ENCODE measurements at places on chromosomes 4 and X.

DNA sequence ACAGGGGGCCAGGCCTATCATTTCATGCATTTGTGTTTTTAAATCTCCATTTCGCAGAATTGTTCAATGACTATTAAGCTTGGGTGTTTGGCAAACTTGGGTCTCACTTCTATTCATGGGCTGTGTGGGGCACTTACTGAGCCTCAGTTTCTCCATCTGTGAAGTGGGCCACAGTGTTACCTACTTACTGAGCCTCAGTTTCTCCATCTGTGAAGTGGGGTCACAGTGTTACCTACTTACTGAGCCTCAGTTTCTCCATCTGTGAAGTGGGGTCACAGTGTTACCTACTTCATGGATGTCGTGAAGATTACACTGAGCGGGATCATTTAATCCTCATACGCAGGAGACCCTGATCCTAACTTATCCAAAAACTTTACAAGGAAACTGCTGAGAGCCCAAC is 115.1 kb upstream of the STX18 start:
- DNase-seq = no peak

- DNase-seq = no peak
Observed at GRCh38 chrX:10636337-10636736, 16.0 kb upstream of the MID1 start.

DNA sequence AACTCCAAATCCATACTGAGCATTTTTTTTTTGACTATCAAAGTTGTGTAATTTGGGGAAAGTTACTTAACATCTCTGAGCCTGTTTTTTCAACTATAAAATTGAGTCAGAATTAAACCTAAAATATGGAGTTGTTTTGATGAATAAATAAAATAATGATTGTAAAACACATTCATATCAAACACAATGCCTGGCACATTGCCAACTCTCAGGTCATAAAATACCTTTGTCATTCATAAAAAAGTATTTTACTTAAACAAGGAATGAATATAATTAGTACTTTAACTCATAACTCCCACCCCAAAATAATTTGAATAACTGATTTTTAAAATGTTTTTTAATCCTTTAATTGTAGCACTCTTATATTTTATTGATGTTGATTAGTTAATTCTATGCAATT is 3.8 kb upstream of the GPR174 start:
- no peak for DNase-seq

DNA sequence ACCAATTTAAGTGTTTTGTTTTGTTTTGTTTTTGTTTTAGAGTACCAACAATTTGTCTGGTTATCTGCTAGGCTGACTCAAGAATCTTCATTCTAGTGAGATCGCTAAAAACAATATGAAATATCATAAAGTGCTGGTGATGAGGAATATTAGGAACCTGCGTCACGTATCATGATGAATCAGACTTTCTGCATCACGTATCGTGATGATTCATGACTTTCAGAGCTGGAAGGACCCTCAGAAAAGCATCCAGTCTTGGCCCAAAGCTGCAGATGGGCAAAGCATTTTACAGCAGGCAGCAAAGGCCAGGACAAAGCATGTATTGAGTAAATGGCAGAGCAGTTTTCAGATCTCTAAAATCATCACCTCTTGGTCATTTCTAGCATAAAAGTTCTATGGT is 278.0 kb upstream of the BOD1L1 start:
- DNase-seq = no peak

GRCh38 chr4:89733946-89734345 is 103.0 kb downstream of the SNCA start:
- DNase-seq = no peak

- DNase-seq = no peak
Observed at GRCh38 chr4:183289688-183290087, 30.4 kb downstream of the CLDN22 start.

GRCh38 chr4:114494246-114494803 is 104.3 kb upstream of the UGT8 start:
- DNase-seq = no peak

GRCh38 chr4:152221816-152222516 is 313.9 kb downstream of the FBXW7 start:
- DNase-seq = no peak

DNA sequence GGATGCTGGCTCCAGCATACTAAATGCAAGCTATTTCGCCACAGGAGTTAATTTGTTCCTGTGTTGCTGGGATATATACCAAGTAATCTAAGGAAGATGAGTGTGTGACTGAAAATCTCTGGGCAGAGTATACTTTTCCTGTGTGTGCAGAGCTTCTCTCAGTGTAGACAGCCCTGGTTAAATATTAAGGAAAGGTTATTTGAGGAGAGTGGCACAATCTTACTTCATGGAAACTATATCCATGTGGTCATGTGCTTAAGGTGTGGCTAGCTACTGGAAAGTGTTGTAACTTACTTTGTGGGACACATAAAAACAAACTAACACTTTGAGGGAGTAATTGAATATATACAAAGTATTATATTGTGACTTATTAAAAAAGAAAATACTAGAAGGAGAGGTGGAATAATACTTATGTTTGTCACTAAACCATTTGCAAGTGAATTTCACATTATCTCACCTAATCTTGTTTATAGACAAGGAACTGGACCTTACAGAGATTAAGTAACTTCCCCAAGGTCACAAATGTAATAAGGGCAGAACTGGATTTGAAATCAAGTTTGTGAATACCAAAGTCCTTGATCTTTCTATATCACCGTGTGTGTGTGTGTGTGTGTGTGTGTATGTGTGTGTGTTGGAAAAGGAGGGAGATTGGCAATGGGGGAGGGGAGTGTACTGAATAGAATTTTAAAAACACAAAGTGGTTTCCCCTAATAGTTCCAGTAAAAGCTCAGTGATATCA is 408.2 kb upstream of the NR3C2 start:
- DNase-seq = peak; percentile 53

GRCh38 chrX:631802-632365 is 1.3 kb downstream of the SHOX start:
- DNase-seq = no peak

DNA sequence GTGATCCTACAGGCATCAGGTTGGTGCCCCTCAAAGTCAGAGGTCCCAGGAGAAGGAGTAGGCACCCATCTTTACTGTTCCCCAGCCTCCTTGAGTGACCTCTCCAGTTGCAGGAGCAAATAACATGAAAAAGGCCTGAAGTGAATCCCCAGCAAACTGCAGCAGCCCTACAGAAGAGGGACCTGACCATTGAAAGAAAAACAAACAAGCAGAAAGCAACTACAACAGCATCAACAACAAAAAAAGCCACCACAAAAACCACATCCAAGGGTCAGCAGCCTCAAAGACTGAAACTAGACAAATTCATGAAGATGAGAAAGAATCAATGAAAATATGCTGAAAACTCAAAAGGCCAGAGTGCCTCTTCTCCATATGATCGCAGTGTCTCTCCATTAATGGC is 128.7 kb downstream of the ANKRD50 start:
- no peak for DNase-seq

DNA sequence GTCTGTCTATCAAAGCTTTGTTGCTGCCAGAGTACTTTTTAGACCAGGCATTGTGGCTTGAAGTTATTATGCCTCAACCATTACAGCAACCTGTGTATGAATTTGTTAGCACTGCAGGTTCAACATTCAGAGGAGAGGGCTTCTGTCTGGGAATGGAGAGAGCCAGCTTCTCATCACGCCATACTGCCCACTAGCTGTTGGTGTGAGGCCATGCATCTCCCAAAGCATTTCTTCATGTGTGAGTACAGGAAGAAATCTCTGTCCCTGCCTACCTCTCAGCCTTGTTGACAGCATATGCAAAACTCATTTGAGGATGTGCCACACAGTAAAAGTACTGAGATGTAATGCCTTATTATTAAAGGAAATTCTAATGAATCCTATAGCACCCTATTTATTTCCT is 76.9 kb upstream of the PPARGC1A start:
- DNase-seq = no peak

DNA sequence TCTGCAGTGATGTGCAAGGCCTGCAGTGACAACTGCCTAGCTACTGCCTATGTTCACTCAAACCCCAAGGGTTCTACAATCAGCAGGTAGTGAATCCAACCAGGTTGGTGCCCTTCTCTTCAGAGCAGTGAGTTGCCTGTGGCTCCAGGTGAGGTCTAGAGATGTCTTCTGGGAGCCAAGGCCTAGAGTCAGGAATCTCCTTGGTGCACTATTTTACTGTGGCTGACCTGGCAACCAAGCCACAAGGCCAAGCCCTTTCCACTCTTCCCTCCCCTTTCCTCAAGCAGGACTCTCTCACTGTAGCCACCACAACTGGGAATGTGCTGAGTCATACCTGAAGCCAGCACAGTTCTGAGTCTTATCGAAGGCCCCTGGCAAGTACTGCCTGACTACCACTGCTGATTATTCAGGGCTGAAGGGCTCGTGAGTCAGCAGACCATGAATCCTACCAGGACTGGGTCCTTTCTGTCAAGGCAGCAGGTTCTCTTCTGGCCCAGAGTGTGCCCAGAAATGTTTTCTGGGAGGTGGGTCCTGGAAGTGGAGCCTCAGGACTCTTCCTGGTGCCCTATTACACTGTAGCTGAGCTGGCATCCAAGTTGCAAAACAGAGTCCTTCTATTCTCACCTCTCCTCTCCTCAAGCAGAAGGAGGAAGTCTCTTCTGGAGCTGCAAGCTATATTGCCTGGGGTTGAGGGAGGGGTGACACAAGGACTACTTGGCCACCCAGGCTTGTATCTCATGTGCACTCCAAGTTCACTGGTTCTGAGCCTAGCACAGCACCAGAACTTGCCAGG is 111.6 kb downstream of the BTC start:
- DNase-seq = peak; percentile 93

GRCh38 chr4:80077639-80078038 is 4.6 kb upstream of the ANTXR2 start:
- no peak for DNase-seq

DNA sequence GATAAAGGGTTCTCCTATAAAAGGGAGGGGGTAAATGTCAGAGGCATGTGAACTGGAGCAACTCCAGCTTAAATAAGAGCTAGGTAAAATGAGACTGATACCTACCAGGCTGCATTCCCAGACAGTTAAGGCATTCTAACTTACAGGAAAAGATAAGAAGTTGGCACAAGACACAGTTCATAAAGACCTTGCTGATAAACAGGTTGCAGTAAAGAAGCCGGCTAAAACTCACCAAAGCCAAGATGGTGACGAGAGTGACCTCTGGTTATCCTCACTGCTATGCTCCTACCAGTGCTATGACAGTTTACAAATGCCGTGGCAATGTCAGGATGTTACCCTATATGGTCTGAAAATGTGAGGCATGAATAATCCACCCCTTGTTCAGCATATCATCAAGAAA is 13.1 kb upstream of the SULT1B1 start:
- DNase-seq = no peak

DNA sequence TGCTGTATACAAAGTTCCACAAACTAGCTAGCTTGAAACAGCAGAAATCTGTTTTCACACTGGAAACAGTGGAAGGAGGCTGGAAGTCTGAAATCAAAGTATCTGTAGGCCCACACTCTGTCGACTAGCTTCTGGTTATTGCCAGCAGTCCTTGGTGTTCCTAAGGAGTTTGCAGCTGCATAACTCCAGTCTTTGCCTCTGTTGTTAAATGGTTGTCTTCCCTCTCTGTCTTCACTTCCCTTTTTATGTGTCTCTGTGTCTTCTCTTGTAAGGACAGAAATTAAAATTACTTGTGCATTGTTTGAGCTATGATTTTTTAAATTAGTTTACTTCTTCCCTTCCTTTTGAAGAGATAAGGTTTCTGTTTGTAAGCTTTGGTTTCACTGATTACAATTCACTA is 8.2 kb downstream of the MTHFD2L start:
- DNase-seq = no peak

- DNase-seq = no peak
Observed at GRCh38 chr4:59339631-59340030, 1860.5 kb upstream of the ADGRL3 start.

DNA sequence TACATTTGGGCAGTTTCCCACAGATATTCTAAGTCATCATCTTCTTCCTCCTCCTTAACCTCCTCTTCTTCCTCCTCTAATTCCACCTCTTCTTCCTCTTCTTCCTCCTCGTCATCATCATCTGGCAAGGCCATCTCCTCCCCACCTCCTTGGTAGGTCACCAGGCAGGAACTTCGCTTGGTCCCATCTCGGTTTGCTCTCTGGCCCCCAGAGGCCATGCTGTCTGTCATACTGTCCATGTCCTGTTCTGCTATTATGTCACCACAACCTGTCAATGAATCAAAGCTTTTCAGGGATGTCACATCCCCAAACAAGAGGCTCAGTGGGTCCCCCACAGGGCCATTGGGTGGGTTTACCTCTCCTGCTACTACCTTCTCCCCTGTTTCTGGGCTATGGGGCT is 13.5 kb downstream of the AMER1 start:
- DNase-seq = no peak

DNA sequence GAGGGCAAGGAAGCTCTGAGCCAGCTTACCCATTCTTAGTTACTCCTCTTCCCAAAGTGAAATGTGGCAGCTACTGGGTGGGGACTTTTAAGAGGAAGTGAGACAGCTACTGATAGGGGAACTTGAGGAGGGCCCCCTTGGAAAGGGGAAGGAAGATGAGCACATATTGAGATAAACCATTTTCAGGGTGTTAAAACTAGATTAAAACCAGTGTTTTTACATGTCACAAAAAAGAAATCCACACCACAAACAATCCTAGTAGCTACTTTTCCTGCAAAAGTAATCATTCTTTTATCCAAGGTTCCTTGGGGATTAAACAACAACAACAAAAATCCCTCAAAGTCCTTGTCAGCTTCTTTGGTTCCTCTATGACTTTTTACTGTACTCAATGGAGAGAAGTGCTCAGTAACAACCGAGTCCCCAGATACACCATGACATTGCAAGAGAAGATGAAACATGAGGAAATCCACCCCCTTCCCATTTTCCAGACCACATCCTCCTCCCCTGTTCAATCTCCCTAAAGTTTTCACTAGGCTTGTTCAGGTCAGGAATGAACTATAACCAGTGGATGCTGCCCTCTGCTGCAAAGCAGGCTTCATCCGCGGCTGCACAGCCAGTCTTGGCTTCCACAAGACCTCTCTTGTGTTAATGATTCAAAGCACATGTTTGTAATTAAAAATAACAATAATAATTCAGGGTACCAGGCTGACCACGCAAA is 113.5 kb upstream of the TMEM164 start:
- DNase-seq = no peak

DNA sequence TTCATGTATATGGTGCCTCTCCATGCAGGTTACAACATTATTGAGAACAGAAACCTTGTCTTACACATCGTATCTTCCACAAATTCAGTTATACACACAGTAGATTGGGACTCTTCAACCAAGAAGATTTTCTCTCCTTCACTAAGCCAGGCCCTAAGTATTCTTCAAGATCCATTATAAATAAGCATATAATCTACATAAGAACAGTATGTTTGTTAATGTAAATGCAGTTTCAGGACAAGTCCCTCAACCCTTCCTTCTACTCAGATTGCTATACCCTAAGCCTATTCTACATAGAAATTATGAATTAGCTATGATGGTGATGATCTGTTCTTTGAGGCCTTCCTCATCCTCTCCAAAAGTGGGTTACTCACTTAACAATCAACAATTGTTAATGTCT is 41.2 kb downstream of the COL4A6 start:
- DNase-seq = no peak

DNA sequence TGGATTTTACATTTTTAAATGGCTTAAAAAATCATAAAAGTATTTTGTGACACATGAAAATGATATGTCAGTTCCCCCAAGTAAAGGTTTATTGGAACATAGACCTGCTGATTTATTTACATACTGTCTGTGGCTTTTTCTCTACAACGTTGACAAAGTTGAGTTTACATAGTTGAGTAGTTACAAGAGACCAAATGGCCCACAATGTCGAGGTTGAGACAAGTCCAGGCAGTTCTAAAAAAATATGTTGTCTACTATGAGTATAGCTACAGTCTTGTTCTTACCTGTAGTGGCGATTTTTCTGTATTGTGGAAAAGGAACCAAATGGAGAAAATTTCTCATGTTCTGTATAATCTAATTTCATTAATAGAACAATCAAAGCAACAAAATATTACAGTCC is 163.2 kb downstream of the FRAS1 start:
- DNase-seq = no peak

Measured in LoVo (cell line).